ENCODE measurements at places on chromosomes 1 and 21. TPM values are rescaled to one million over a fixed set of nuclear protein-coding genes. Genes with fewer than 3 reads are reported as not detected.
A peak's percentile ranks its signal among the peaks of the same experiment; 100 is the strongest.

DNA sequence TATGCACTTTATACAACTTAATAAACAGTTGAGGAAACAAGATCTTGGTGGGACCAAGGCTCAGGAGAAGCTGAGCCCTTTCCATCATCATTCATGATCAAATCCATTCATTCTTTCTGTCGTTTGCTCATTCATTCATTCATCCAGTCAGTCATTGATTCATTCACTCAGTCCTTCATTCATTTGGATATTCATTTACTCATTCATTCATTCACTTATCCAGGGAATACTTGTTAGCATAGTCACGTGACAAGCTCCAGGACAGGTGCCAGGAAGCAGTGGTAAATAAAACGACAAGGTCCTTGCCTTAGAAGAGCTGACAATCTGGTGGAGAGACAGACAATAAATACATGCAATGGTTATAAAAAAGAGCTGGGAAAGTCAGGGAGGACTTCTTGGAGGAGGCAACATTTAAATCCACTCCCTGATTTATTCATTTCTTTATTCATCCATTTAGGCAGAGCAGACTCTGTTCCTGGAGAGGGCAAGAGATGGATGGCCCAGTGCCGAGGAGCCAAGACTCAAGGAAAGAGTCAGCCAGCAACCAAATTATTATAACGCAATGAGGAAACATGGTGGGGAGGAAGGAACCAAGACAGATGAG, 74.1 kb upstream of the CASZ1 start:
- DNase-seq = no peak

DNA sequence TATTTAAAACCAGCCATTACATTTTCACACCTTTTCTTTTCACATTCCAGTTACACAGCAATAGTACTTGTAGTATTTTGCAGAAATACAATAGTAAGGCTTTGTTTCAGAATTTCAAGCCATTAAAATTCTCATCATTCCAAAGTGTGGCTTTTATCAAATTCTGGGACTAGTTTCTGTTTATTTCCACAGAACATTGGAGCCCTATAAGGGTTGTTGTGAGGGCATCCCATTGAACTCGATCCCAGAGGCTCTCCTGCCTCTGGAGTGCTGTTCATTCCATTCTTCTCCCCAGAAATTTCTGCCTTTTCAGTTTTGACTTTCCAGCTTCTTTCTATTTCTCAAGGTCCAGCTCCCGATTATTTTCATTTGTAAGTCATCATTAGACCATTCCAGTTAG, 645.5 kb downstream of the ADGRL2 start:
- no peak for DNase-seq

- DNase-seq = peak; percentile 59
These were observed 128.6 kb downstream of the LHX4 start for GRCh38 chr1:180358649-180359048.

DNA sequence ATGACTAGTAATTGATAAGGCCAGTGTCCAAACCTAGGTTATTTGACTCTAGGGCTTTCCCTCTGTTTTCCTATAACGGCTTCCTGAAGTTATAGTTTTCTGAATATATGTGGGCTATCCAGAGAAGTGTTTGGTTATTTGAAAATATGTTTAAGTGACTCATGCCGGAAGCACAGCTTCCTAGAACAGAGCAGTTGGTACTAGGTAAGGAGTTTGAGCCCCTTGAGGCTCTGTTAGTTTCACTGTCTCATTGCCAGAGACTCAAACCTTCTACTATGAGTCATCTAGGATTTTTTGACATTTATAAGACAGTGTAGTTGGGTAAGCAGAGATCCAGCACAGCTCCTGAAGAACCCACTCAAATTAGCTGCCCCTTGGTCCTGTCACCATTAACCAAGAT, 27.1 kb upstream of the LEPR start:
- DNase-seq = no peak

- no peak for DNase-seq
These were observed 295.1 kb upstream of the POU3F1 start for GRCh38 chr1:38341694-38342093.

GRCh38 chr1:78408810-78409209, 82.0 kb upstream of the PTGFR start:
- no peak for DNase-seq

DNA sequence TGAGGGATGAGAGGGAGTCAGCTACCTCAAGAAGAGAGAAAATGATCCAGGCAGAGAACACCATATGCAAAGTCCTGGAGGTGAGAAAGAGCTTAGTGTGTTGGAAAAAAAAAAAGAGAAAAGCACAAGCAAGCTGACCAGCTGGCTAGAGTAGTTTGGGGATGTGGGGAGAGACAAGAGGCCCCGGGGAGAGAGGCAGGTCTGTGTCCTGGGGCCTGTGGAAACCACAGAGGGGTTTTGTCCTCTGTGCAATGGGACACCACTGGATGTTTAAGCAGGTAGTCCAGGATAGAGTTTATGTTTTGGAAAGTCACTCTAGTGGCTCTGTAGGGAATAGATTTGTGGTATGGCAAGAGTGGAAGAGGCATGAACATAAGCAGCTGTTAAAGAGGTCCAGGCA, 14.4 kb upstream of the CHI3L1 start:
- no peak for DNase-seq

GRCh38 chr1:217977943-217978342, 307.1 kb upstream of the RRP15 start:
- DNase-seq = no peak

- DNase-seq = no peak
These were observed 50.7 kb downstream of the KAZN start for GRCh38 chr1:14648896-14649855.

GRCh38 chr1:53359225-53359933, 31.5 kb upstream of the LRP8 start:
- DNase-seq = no peak

DNA sequence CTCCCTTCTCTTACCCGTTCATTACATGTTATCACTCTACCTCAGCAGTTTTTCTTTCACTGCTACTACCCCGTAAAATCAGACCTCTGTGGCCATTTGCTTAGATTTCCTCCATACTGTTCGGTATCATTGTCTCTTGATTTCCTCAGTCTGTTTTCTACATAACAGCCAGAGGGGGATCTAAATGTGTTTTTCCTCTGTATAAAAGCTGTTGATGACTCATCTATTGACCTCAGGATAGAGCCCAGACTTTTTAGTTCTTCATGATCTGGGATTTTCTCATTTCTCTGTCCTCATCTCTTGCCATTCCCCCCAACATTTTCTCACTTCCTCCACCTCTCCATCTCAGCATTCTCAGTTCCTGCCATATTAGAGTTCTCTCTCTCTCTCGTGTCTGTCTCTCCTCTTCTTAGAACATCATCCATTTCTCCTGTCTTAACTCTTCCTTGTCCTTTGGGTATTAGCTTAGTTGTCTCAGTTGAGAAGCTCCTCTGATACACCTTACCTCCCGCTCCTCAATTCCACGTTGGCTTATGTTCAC, 10.5 kb downstream of the OTUD3 start:
- no peak for DNase-seq

DNA sequence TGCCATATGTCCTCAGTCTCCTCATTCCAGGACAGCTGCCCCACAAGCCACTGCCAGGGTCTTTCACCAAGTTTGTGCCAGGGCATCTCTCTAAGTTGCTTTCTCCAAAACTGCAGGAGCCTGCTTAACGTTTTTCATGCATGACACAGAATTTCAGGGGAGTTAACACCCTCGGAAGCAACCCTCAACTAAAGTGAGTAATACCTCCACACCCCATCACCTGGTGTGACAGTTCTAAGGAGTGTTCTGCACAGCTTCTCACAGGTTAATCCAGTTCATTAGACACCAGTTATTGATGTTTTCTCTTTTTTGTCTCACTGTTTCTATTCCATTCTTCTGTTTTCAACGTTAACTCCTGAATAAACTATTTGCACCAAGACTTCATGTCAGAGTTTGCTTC, 115.0 kb downstream of the BACH1 start:
- DNase-seq = no peak

GRCh38 chr1:47987601-47988000, 9.6 kb downstream of the TRABD2B start:
- no peak for DNase-seq

DNA sequence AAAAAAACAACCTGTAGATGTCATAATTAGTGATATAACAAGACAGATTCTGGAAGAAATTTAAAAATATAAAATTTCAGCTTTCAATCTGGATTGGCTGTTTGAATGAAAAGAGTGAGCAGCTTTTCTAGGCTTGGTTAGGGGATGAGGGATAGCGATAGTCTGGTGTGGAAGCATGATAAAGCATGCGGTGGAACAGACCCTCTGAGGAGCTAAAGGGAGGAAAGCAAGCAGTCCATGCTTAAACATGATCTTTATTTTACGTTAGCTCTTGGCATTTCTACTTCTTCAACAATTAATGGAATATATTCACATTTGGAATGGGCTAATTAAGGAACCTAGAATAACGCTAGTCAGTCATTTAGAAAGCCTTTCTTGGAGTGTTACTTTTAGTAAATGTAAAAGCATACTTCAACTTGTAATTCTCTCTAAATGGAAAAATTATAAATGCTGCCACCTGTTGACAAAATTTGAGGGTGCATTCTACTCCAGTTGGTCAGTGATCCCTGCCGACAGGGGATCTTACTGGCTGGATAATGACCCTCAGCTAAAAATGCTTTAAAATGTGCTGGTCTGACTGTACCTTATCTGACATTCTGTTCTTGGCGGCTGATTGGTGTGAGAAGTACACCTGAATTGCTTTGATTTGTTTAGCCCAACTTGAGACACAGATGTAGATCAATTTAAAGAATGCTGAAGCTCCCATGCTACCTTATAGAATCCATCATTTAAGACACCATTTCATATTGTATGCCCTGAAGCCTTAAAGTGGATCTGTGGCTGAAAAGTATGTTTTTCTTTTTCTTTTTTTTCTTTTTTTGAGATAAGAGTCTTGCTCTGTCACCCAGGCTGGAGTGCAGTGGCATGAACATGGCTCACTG, 61.2 kb downstream of the AK4 start:
- DNase-seq = peak; percentile 69

- no peak for DNase-seq
These were observed 11.1 kb upstream of the RCC1 start for GRCh38 chr1:28494737-28495136.

GRCh38 chr1:223067914-223068313, 75.1 kb downstream of the TLR5 start:
- DNase-seq = no peak

DNA sequence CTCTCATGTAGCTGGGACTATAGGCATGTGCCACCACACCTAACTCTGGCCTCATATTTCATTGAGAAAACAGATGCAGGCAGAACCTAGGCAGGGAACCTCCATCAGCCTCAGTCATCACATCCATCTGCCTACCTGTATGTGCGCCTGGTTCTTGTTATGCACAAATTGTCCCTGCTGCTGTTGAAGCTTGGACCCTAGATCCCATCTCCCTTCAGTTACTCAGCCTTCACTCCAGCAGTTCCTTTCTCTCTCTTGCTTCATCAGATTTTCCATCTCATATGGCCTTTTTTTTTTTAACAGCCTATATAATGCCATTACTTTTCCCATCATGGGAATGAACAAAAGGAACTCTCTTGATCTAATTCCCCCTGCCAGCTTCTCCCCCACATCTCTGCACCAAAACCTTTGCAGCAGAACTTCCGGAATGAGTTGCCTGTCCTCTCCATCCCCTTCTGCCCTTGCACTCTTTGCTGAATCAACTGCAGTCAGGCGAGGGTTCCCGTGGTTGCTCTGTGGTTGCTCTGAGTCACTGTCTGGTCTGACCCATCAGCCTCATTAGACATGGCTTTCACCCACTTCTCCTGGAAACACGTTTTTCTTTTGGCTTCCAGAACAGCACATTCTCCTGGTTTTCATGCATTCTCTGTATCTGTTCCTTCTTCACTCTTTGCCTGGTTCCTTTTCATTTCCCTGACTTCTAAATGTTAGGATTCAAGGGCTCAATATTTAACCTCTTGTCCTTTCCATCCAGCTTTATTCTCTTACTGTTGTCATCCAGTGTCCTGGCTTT, 41.5 kb downstream of the UBE4B start:
- DNase-seq = no peak

DNA sequence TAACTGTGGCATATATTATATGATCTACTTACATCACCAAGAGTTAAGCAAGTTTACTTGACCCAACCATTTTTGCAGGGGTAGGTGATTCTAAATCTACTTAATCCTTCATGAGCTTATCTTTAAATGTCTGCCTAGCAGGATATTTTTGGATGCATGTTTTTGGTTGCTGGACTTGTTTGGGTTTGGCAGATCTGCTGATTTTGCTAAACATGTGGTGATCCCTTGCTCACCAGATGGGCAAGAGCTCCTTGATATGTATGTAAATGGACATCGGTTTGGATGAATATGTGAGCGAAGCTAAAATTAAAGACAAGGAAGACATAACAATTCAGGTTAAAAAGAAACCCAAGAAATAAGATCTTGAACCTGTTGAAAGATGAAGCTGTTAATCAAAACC, 36.7 kb downstream of the FMN2 start:
- no peak for DNase-seq

DNA sequence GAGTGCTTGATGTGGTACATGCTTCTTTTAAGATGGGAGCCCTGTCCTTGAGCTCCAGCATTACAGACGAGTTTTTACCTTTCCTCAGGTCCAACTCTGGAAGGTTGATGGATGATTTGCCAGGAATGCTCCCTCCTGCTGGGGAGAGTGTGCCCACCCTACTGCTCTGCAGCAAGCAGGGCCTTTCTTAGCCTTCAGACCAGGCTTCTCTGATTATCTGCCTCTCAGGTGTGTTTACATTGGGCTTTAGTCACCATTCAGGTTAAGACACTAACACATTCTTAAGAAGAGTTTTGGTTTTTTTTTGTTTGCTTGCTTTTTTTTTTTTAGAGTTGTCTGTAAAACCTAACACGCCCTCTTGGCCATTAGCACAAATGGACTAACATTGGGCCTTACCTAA, 301.8 kb downstream of the KCNT2 start:
- no peak for DNase-seq

DNA sequence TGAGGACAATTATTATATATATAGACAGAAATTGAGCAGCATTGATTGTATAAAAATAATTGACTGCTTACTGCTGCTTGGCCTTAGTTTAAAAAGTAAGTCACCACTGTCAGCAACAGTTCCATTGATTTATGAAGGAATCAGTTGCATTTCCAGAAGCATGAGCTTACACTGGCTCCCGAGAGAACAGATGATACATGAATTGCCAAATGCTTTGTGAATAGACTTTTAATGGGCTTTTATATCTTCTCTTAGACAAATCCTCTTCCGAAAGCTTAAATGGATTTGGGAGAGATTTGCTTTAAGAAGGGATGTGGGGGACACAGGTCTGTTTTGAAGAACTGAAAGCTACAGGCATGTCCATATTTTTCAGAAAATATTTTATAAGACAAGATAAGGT, 7.5 kb downstream of the FHAD1 start:
- no peak for DNase-seq

Gene OR2L8
- not detected for polyA plus RNA-seq

Gene USH2A
- not detected for polyA plus RNA-seq

Gene NKAIN1
- polyA plus RNA-seq = 0.54 TPM

Gene IQCC
- polyA plus RNA-seq = 2.9 TPM

Gene PTPN7
- not detected for polyA plus RNA-seq

Gene OR10T2
- polyA plus RNA-seq = not detected

Gene LAD1
- polyA plus RNA-seq = not detected

Gene CCDC17
- polyA plus RNA-seq = 0.31 TPM

Gene OR2T11
- not detected for polyA plus RNA-seq

Gene ROR1
- 5.5 TPM for polyA plus RNA-seq

Gene TXNIP
- polyA plus RNA-seq = 44.6 TPM

Gene RGS7
- 0.36 TPM for polyA plus RNA-seq

Gene BEST4
- 0.12 TPM for polyA plus RNA-seq

Gene FAM72C
- 2.4 TPM for polyA plus RNA-seq

Gene RLF
- polyA plus RNA-seq = 2.3 TPM
